ENCODE measurements at places on chromosomes 11 and 22.

- DNase-seq: no peak
Measured at GRCh38 chr22:17748555-17749353, 25.5 kb downstream of the BID start.

GRCh38 chr11:120134106-120134930, 3.6 kb downstream of the TRIM29 start:
- no peak for DNase-seq

- DNase-seq: no peak
Measured at GRCh38 chr11:110305169-110306018, 9.0 kb upstream of the RDX start.

- DNase-seq: no peak
Measured at GRCh38 chr11:91396236-91397133, 828.1 kb upstream of the FAT3 start.

GRCh38 chr11:288478-289397, at the start of gene PGGHG:
Gene PGGHG, plus strand, starts transcription at chr11:289126. Its CDS starts 691 bp downstream, at chr11:289817.
- DNase-seq: no peak

DNA sequence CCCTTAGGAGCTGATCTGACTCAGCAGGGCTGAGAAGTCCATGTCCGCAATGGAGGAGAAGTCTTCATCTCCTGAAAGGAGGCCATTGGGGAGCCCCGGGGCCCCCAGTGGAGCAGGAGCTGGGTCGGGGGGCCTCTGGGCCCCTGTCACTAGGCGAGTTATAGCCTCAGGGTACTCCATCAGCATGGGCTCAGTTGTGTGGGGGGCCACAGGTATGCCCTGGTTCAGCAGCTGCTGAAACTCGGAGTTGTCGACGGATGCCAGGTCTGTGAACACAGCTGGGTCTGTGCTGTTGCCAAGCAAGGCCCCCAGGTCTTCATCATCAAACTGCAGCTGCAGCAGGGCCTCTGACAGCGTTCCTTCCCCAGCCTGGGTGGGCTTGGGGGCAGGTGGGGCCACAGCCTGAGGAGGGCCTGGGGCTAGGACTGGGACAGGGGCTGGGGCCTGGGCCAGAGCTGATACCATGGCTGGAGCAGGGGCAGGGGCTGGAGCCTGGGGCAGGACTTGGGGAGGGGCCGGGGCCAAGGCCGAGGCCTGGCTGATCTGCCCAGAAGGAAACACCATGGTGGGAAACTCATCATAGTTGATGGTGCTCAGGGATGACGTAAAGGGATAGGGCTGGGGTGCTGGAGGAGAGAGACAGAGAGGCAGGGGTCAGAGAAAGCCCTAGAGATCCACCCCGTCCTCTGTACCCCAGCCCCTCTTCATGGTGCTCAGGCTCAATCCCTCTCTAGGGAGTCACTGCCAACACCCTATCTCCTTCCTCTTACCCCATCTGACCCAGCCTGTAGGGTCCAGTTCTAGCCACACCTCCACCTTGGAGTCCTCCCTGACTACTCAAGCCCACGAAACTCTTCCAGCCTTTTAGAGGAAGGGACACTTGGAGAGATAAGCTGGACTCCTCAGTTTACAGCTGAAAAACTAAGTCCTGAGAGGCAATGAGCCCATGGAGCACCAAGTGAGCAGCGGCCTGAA, 8.1 kb downstream of the RELA start:
- no peak for DNase-seq

GRCh38 chr11:59966201-59966600, 2.4 kb downstream of the OOSP4A start:
- no peak for DNase-seq

Measured in fibroblast of mammary gland (primary cell).